Naive thymus-derived CD4-positive, alpha-beta T cell (primary cell): ENCODE measurements at places on chromosomes 6 and 20. TPM values are rescaled to one million over a fixed set of nuclear protein-coding genes. Genes with fewer than 3 reads are reported as not detected.

Gene FGD2
- total RNA-seq: 6.8 TPM

Gene IL17F
- not detected in 2 replicates for total RNA-seq

DNA sequence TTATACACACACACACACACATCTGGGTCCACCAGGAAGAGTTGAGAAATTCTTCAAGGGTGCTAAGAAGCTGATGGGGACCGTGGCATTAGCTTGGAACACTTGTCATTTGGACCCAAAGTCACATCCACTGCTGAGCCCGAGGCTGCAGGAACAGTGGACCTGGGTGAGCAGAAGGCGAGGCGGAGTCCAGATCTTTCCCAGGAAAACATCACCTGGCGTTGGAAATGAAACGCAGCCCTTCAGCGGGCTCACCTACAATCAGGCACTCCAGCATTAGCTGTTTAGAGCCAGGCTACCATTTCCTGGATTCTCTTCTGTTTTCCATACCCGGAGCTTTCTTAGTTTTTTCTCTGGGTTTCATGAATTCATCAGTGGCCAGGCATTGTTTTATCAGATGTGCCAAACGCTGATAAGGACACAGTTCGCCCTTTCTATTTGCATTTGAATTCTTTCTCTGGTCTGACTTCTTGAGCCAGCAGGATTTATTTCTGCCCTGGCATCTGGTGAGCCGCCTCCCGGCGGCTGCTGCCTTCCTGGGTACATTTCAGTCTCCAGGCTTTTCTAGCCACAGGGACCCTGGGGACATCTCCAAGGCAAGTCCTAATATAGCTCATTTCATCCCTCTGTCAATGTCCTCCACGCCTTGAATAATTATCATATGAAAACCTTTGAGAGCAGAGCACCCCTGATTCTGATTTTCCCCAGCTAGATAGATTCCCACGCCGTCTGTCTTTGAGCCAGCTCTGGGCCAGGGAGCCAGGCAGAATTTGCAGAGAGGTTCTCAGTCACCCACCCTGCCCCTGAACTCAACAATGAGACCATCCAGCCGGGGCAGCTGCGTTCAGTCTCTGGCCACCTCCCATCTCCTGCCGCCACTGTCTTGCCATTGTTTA is 170.9 kb downstream of the TTLL2 start:
- H3K27ac ChIP-seq: no peak overlapping the region
- H3K4me1 ChIP-seq: no peaks in the 10 kb centered on the region

DNA sequence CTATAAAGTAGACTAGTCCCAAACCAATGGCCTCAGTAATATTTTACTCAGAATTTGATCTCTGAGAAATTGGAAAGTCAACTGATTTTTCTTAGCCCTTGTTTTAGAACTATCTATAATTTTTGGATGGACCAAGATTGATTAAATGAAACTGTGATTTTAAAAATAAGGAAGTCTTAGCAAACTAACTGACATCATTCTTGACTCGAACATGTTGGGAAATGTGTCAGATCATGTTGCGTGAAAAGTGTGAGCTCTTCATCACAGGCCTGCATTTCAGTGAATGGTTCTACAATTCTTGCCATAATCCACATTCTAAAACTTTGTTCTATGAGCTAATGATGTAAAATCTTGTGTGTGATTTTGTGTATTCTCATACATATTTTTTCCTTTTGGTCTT is 11.0 kb downstream of the TNFAIP3 start:
- peaks cover 45% of the 10 kb centered on the region for H3K4me1 ChIP-seq
- no peak overlapping the region for H3K4me3 ChIP-seq
- H3K36me3 ChIP-seq: peaks cover 91% of the 10 kb centered on the region

GRCh38 chr6:88650029-88650619 is 313.3 kb downstream of the RNGTT start:
- no peaks in the 10 kb centered on the region for H3K4me1 ChIP-seq
- H3K27ac ChIP-seq: no peak overlapping the region
- no peak overlapping the region for H3K4me3 ChIP-seq
- H3K36me3 ChIP-seq: no peaks in the 10 kb centered on the region
- no peak for DNase-seq

DNA sequence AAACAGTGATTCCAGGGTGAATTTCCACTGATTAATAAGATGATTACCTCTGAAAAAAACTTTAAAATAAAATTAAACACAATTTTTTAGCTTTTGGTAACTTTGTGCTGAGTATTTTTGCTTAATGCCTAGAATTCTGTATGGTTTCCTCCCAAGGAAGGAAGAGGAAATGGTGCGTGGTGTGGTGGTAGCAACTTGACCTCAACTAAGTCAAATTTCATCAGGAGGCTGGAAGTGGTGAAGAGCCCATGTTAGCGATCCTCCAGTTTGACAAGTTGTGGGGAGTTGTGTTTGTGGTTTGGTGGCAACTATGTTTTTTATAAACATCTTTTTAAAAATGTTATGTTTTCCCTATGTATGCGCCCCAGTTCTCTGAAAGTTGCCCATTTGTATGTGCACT is 5.0 kb upstream of the RTF2 start:
- no peak for DNase-seq
- no peak overlapping the region for H3K27ac ChIP-seq
- H3K4me3 ChIP-seq: no peak overlapping the region
- H3K27me3 ChIP-seq: no peaks in the 10 kb centered on the region
- peaks cover 13% of the 10 kb centered on the region for H3K4me1 ChIP-seq

GRCh38 chr6:157211603-157212455 is 111.5 kb downstream of the TMEM242 start:
- H3K4me1 ChIP-seq: no peaks in the 10 kb centered on the region
- no peak overlapping the region for H3K4me3 ChIP-seq
- H3K27ac ChIP-seq: no peak overlapping the region
- H3K27me3 ChIP-seq: no peaks in the 10 kb centered on the region

DNA sequence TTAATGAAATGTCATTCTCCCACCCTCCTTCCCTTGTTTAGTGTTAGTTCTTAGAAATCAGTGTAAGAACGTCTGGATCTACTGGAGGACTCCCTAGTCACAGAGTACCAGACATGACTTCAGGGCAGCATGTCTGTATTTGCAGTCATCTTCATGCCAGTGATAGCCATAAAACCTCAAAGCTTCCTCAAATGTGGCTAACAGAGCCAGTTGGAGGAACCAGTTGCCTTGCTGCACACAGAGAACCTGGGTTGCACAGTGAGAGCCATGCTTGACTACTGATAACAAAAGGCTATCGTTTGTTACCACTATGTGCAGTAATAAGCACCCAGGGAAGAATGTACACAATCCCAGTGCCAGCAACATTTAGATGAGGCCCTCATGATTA is 20.1 kb downstream of the NT5E start:
- no peak overlapping the region for H3K27ac ChIP-seq
- no peaks in the 10 kb centered on the region for H3K4me1 ChIP-seq
- no peak overlapping the region for H3K4me3 ChIP-seq
- no peaks in the 10 kb centered on the region for H3K36me3 ChIP-seq
- no peak for DNase-seq

GRCh38 chr20:12068121-12068520 is 150.4 kb downstream of the BTBD3 start:
- H3K27me3 ChIP-seq: no peaks in the 10 kb centered on the region
- DNase-seq: no peak
- no peaks in the 10 kb centered on the region for H3K4me1 ChIP-seq
- H3K27ac ChIP-seq: no peak overlapping the region

DNA sequence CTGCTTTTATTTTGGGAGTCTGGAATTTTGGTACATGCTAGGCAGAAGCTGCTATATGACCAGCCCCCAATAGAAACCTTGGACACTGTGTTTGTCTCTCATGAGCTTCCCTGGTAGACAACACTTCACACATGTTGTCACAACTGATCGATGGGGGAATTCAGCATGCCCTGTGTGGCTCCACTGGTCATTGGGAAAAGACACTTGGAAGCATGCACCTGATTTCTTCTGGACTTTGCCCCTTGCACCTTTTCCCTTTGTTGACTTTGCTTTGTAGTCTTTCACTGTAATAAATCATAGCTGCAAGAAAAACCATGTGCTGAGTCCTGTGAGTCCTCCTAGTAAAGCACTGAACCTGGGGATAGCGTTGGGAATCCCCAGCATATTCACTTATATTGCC is 7.9 kb upstream of the WFDC10A start:
- H3K4me3 ChIP-seq: no peak overlapping the region
- no peak for DNase-seq
- no peaks in the 10 kb centered on the region for H3K27me3 ChIP-seq
- no peaks in the 10 kb centered on the region for H3K4me1 ChIP-seq
